ENCODE measurements at places on chromosomes 1 and 21.

GRCh38 chr1:170967042-170967910, 31.9 kb downstream of the MROH9 start:
- peak; percentile 5 for DNase-seq

GRCh38 chr1:1538334-1538733, 2.1 kb downstream of the TMEM240 start:
- DNase-seq, result no peak

- no peak for DNase-seq
Measured at GRCh38 chr1:39158327-39159086, 46.0 kb upstream of the MACF1 start.

DNA sequence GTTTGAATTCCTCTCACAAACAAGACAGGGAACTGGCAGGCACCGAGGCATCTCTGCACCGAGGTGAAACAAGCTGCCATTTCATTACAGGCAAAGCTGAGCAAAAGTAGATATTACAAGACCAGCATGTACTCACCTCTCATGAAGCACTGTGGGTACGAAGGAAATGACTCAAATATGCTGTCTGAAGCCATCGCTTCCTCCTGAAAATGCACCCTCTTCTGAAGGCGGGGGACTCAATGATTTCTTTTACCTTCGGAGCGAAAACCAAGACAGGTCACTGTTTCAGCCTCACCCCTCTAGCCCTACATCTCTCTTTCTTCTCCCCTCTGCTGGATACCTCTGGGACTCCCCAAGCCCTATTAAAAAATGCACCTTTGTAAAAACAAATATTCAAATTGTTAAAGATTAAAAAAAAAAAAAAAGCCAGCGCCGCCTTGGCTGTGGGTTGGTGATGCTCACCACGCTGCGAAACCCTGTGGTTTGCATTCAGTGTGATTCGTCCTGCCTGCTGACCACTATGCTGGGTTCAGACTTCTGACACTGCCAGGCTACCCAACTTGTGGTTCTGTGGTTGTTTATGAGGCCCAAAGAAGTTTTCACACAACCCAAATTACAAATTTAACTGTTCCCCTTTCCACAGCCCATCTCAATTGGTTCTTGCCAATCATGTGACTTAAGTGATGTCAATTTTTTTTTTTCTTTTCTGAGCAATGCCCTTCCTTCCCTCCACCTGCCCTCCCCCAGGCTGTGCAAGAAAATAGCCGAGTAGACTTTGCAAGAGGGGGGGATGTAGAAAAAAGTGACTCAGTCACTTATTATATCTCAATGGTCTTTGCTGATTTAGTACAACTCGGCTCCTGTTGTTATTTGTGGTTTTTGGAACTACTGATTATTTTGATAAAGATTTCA, at the start of gene RUNX1:
TSS of gene RUNX1 (minus strand) at position 597 of the 912 bp plus-strand sequence.
- DNase-seq, result peak; percentile 92

All from hematopoietic multipotent progenitor cell treated with erythropoietin and hydrocortisone succinate and interleukin-3 and kit ligand, for 8 days (in vitro differentiated cells).